Caco-2 (cell line): ENCODE measurements at places on chromosomes 4 and X.
A peak's percentile ranks its signal among the peaks of the same experiment; 100 is the strongest.

DNA sequence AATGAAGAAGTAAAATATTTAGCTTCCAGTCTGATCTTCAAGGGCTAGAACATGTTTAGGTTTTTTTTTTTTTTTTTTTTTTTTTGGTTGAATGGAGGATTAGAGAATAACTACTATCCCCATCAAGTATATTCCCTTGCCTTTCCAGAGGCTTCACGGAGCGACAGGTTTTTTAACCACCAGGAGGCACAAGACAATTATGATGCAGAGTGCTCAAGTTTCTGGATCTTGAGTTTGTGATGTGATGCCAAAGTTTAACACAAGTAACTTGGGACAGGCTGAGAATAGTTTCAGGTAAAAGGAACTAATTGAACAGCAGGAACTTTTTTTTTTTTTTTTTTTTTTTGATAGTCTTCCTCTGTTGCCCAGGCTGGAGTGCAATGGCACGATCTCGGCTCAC is 30.3 kb downstream of the CCNI start:
- no peak for DNase-seq

DNA sequence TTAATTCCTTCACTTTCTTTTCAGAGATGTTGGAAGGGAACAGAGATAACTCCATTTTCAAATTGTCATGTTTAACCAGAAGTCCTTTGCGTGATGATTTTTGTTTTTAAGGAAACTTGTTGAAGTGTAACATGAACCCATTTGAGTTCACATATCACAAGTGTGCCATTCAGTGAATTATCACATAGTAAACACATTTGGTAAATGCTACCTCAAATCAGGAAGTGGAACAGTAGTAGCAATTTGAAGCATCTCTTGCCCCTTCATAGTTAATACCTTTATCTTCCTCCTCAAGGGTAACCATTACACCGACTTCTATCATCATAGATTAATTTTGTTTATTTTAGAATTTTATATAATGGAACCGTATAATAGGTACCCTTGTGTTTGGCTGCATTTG is 35.8 kb downstream of the KDM6A start:
- no peak for DNase-seq

DNA sequence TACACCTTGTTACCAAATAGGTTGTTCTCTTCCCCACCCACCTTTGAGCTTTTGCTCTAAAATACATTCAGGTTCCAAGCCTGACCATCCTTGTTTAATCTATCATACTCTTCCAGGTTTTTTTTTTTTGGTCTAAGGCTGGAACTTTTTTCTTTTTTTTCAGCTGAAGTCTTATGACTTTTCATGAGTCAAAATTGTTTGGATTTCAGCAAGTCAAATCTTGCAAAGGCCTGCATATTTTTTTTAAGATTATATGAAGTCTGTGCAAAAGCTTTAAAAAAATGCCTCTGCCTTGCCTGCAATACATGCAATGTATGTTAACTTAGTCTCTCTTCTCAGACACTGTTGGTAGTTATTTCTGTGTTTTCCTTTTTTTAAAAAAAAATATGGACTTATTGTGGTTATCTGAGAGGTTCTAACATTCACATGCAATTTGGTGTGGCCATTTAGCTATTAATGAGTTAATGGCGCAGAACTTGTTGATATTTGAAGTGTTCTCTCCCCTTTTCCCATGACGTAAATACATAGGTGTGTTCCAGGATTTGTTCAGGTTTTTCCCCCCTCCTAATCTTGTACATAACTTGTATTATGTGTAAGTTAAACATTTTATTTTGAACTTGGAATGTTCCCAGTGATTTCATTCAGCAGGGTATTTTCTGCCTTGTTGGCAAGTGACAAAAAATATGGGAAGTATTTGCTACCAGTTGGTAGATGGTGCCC is 58.7 kb downstream of the CCKAR start:
- no peak for DNase-seq

DNA sequence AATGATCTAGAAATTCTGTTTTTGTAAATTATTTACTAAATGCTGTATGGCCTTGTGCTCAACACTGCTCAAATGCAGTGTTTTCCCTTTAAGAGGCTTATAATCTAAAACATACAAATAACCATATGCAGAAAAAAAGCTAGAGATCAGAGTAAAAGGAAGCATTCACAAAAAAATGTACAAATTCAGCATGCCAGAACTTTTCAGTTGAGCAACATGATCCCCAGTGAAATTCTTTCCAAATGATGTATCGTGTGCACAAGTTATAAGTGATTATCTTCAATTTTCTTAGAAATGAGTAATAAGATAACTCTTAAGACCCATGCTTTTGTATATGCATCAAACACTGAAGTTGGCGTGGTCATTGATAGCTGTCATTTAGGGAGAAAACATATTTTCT is 5.0 kb downstream of the GPC3 start:
- no peak for DNase-seq

- DNase-seq: no peak
Measured at GRCh38 chr4:75655562-75655961, 17.6 kb downstream of the G3BP2 start.

GRCh38 chrX:63686878-63687714 is 97.9 kb downstream of the ARHGEF9 start:
- peak; percentile 18 for DNase-seq

DNA sequence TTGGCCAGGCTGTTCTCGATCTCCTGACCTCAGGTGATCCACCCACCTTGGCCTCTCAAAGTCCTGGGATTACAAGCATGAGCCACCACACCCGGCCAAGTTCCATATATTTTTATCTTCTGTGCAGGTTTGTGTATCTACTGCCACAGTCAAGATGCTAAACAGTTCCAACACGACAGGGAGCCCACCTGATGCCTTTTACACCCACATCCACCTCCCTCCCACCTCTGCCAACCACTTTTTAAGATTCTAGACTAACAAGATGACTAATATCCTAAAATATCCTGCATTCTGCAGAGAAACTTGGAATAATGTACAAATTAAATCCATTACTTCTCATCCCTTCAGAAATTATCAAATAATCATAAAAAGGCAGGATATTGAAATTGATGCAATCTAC is 19.3 kb upstream of the RPL34 start:
- no peak for DNase-seq

DNA sequence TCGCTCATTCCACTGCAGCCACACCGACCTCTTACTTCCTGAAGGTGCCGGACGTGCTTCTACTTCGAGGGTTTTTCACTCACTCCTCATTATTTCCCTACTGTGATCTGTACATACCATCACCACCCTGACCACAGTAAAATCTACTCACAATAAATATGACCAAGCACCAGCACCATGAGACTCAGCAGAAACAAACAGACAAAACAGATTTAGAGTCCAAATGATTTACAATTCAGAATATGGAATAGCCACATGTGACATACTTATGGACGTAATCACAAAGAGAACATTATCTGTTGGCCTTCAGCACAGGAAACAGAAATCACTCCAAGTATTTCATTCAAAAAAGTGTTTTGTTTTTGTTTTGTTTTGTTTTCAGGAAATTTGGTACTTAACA is 16.1 kb upstream of the KLB start:
- DNase-seq: no peak

DNA sequence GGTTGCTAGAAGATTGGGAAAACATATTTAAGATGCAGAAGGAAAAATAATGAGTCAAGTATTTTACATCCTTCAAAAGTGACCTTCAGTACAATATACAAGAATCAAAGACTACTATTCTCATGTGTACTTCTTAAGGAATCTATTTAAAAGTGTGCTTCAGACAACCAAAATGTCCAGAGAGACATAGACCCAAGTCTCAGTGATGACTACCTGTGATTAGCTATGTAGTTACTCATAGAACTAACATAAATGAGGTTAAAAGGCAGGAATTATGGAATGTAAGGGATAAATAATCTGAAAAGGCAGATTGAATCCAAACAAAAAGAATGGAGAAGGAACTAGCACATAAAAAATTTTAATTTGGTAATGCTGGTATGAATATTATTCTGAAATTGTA is 634.7 kb upstream of the FAM241A start:
- DNase-seq: no peak

DNA sequence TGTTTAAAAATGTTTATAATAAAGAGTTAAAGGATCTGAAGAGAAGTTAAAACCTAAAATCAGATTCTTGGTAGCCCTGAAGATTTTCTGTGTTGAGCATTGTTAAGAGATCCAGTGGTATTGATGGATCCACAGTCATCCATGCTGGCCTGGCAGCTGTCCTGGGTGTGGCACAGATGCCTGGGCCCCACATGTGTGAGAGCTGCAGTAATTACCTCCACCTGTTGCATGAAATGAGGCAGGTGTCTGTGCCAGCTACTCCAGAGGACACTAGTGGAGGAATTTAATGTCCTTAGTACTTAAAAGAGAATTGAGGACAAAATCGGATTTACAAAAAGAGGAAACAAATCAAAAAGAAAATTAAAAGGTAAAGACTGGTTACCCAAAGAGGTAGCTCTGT is 44.0 kb downstream of the MGST2 start:
- no peak for DNase-seq

DNA sequence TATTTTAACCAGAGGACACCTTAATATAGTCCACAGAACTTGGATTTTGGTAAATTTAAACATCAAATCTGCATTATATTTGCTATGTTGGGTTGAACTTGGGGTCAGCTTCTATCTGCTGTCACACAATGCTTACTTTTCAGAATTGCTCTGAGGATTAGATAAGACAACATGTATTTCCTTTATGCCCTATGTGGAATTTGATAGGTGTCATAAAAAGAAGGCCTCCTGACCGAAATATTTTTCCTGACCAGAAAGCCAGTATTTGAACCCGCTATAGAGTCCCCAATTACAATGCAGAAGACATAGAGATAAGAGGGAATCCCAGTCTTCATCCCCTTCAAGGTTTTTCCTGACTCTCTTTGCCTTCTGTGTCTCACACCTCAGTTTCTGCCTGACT is 4.1 kb downstream of the MTTP start:
- no peak for DNase-seq

GRCh38 chrX:143378851-143379250 is 138.4 kb downstream of the SPANXN3 start:
- DNase-seq: no peak

- DNase-seq: no peak
Measured at GRCh38 chr4:133997436-133997835, 204.2 kb downstream of the PABPC4L start.

DNA sequence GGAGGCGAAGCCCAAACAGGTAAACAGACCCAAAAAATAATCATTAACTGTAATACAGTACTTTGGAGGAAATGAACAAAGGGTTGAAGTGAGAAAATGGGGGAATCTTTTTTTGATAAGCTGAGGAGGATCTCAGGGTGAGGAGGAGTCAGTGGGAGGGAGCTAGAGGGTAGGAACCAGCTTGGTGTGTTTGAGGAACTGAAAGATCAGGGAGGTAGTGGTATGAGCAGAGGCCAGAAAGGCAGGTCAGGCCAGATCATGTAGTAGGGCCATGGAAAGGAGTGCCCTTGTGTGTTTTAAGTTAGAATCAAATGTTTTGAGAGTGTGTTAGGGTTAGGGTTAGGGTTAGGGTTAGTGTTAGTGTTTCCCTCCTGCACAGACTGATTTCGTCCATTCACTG is 48.8 kb downstream of the PPP2R2C start:
- no peak for DNase-seq

DNA sequence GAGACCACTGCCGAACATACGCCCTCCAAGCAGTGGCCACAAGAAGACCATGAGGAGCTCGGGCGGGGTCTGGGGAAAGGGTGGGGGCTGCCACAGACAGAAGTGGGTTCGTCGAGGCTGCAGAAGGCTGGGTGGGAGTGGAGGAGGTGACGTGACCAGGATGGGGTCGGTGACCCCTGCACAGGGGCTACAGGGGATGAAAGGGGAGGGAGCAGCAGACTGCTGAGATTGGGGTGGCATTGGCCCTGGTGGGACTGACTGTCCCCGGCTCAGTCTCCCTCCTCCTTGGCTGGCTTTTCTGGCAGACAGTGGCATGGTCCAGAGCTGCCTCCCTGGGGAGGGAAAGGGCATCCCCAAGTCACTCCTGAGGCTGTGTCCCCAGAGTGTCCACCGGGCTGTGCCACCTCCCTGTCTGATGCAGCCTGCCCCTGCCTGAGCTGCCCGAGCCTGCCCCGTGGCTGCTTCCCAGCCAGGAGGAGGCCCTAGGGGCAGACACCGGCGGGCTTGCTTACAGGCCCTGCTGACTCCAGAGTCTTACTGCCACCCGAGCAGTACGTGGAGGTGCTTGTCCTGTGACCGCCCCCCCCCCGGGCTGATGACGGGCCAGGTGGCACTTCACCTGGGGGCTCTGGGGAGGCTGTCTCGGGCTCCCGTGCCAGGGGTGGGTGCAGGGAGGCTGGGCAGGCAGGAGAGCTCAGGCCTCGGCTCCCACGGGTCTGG is 7.2 kb downstream of the SH3BP2 start:
- no peak for DNase-seq

DNA sequence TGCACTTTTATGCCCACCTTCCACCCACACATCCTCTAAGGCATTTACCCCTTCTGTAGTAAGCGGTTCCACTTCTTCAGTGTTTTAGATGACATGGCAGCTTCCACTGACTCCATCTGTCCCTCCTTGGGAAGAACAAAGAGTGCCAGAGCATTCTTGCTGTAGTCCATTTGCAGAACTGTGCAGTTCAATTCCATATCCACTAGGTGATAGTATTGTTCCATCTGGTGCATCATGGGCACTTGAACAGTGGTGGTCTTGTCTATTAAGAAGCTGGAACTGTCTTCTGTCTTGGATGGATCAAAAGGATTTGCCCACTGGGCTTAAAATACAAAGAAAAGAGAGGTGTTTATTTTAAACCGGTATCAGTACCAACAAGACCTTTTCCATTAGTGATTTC is 3.5 kb downstream of the SERPINA7 start:
- DNase-seq: no peak

- no peak for DNase-seq
Measured at GRCh38 chr4:15636818-15637217, 18.3 kb downstream of the FBXL5 start.

DNA sequence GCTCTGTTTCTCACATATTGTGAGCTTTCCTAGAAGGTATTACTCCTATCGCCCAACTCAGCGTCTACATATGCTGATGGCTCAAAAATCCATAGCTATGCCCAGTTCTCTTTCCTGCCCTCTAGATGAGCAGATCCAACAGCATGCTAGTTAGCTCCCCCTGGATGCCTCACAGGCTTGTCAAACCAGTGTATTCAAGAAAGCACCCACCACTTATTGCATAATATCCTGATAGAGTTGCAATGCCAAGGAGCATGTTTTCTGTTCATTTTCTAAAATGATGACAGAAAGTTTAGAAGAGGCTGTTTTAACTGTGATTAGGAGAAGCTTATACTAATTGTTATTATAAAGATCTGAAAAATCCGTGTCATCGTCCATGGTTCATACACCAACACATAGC is 1.9 kb upstream of the PACRGL start:
- no peak for DNase-seq

DNA sequence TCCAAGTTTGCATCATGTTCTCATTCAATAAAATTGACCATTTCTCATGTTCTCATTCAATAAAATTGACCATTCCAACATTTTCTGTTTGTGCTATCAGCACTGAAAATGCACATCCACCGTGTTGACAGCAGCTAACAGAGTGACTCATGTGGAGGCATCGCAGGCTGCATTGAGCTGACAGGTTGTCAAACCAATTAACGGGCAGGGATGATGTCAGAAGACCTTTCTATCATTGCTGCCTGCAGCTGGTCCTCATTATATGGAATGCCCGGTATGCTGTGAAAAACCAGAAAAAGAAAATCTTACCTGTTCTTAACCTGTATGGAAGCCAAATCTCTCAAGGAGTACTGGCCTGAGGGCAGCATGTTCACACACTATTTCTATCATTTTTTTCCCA is 202.0 kb downstream of the SMIM20 start:
- no peak for DNase-seq
